ENCODE measurements at places on chromosomes 13 and 19. TPM values are rescaled to one million over a fixed set of nuclear protein-coding genes. Genes with fewer than 3 reads are reported as not detected.

CCDC159 gene
- total RNA-seq = 15.2 TPM

WDR88 gene
- not detected for total RNA-seq

MYADM gene
- total RNA-seq = 164 TPM

ZNF574 gene
- total RNA-seq = 22.1 TPM

ADGRE2 gene
- 0.07 TPM for total RNA-seq

PHLDB3 gene
- 8.3 TPM for total RNA-seq

DNA sequence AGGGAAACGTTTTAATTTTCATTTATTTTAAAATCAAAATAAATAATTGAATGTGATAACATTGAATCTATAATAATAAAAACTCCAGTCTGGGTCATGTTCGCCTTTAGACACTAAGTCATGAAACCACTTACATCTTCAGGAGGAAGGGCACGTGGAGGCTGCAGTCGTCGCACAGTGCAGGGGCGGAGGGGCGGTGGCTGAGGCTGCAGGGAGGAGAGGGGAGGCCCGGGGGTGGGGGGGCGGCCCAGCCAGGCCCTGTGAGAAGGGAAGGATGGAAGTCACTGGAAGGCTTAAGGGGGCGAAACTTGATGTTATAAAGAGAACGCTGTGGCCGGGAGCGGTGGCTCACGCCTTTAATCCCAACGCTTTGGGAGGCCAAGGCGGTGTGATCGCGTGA lies 14.9 kb upstream of the LATS2 start:
- peak; percentile 61 for DNase-seq

DNA sequence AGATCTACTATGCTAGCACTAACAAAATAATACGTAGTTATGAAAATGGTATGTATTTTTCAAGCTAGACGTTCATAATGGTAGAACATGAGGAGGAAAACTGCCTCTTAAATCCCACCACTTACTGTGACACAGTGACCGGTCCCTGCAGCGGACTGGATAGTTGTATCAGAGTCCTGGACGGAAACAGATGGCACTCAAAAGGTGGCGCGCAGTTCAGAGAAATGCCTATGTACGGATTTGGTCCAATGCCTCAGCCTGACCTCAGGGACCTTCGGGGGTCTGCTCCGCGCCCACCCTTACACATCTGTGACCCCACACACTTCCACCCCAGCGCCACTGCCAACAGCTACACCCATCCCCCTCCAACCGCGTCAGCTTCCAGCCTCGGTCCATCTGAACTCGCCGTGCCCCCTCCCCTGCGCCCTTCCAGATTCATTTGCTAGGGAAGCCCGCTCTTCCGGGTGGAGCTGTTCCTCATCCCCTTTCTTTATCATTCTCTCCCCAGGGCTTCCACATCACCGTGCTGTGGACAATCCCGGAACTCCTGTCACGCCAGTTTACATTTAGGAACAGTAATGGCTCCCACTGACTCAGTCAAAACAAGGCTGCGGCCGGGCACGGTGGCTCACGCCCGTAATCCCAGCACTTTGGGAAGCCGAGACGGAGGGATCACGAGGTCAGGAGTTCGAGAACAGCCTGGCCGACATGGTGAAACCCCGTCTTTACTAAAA lies 792 bp upstream of the LENG8 start:
- DNase-seq = peak; percentile 79

- no peak for DNase-seq
Observed at GRCh38 chr19:10110972-10111317, 548 bp upstream of the P2RY11 start.

DNA sequence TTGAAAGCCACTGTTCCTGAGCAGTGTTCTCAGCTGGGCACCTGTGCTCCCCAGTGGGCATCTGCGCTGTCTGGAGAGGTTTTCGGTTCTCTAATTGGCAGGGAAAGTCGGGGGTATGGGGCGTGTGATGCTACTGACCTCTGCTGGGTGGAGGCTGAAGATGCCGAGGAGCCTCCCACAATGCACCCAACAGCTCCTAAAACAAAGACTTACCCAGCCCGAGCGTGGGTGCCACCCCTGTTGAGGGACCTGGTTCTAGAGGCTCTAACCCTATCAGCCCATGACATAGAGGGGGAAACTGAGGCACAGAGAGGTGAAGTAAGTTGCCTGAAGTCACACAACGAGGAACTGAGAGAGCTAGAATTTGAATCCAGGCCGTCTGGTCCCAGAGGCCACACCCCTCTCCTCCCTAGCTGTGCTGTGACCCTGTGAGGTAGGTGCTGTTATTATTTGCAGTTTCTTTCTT lies 2.3 kb downstream of the SPACA4 start:
- peak; percentile 87 for DNase-seq

DNA sequence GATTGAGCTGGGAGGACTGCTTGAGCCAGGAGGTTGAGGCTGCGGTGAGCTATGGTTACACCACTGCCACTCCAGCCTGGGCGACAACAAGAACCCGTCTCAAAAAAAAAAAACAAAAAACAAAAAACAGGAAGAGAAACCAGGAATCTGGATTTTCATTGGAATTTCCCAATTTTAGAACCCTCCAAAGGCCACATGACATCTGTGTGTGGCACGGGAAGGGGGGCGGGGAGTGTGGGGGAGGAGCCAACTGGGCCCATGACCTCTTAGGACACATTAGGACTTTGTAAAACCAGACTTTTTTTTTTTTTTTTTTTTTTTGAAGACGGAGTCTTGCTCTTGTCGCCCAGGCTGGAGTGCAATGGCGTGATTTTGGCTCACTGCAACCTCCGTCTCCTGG lies 21.2 kb upstream of the MYDGF start:
- DNase-seq = no peak

DNA sequence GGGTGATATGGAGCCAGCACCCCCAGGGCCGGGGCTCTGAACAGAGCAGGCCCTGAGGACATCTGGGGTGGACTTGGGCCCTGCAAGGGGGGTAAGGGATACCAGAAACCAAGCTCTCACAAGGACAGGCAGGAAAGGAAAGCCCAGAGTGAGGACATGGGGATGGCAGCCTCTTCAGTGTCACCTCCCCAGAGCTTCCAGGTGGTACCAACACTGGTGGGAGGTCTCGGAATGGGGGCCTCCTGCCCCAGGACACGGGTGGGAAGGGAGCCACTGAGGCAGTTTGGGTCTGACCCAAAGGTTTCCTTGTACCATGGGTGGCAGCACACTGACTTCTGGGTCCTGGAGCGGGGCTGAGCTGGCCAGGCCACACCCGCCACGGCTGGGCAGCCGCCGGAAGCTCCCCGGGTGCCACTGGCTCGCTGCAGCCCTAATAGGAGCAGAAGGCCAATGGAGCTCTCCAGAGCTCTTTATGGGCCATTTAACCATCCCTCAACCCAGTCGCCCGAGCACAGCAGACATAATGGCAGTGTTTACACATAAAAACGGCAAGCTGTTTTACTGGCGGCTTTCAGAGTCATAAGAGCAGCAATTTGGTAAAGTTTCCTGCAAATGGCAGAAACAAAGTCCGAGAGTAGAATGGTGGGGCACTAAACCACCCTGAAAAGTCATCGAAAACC lies 59.3 kb downstream of the PEPD start:
- DNase-seq = peak; percentile 20

- DNase-seq = no peak
Observed at GRCh38 chr13:25232937-25233515, 54.3 kb downstream of the MTMR6 start.

GRCh38 chr13:99425485-99426341 lies 75.6 kb upstream of the TM9SF2 start:
- no peak for DNase-seq

- no peak for DNase-seq
Observed at GRCh38 chr13:74062933-74063332, 71.3 kb downstream of the KLF12 start.
